H4 (cell line): ENCODE measurements at places on chromosomes 12 and 14. TPM values are rescaled to one million over a fixed set of nuclear protein-coding genes. Genes with fewer than 3 reads are reported as not detected.

Gene ACRBP
- not detected in 2 replicates for total RNA-seq

DNA sequence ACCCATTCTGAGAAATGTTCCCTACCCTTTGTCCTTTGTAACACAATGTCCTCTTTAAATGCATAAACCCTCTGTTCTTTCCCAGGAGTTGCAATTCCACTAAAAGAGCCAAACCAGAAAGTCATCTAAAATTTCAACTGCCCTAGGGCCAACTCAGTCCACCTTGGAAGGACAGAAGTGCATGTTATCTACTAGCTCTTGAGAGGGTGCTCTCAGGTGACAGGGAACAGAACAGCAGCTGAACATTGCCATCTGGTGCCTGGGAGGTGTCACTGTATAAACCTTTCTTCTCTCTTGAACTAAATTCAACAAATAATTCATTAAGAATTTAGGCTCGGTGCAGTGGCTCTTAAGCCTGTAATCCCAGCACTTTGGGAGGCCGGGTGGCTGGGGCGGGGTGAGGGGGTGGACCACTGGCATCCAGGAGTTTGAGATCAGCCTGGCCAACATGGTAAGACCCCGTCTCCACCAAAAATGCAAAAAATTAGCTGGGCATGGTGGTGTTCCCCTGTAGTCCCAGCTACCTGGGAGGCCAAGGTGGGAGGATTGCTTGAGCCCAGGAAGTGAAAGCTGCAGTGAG lies 10.3 kb upstream of the FERMT2 start:
- peak; percentile 65 for DNase-seq

Gene CLEC4C
- not detected in 2 replicates for total RNA-seq

Gene TEX52
- not detected in 2 replicates for total RNA-seq

Gene MYO1A
- total RNA-seq: not detected in 2 replicates

- DNase-seq: no peak
Observed at GRCh38 chr12:43733687-43734086, 24.9 kb downstream of the PUS7L start.

DNA sequence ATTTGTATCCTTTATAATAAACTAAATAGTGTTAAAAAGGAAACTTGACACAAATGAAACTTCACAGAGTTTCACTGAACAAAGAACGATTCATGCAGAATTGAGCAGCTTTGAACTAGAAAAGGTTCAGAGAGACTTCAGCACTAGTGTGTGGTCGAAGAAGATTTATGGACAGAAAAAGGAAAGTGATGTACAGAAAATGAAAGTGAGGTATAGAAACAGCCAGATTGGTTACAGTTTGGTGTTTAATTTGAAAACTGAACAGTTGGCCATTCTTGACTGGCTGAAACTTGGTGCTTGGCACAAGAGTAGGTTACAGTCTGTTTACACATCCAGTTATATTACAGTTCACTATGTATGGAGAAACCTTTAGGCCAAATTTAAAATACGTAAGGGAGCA lies 207.1 kb downstream of the GALC start:
- no peak for DNase-seq

Gene PLA2G1B
- total RNA-seq: not detected in 2 replicates

Gene ARHGAP9
- total RNA-seq: not detected in 2 replicates

DNA sequence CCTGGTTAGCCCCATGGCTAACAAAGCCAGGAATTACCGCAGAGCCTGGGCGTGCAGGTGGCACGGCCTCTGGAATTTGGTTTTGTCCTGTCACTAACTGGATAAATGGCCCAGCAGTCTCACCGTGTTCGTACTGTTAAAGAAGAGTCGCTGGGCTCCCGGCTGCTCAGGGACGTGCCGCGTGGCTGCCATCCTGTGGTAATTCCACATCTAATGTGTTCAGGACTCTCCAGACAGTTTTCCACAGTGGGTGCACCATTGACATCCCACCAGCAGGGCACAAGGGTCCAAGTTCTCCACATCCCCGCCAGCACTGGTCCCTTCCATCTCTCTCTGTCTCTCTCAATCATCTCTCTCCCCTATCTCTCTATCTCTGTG lies 19.6 kb downstream of the NOC4L start:
- no peak for DNase-seq

Gene CMKLR1
- 1.5 and 1.6 TPM in 2 replicates for total RNA-seq

DNA sequence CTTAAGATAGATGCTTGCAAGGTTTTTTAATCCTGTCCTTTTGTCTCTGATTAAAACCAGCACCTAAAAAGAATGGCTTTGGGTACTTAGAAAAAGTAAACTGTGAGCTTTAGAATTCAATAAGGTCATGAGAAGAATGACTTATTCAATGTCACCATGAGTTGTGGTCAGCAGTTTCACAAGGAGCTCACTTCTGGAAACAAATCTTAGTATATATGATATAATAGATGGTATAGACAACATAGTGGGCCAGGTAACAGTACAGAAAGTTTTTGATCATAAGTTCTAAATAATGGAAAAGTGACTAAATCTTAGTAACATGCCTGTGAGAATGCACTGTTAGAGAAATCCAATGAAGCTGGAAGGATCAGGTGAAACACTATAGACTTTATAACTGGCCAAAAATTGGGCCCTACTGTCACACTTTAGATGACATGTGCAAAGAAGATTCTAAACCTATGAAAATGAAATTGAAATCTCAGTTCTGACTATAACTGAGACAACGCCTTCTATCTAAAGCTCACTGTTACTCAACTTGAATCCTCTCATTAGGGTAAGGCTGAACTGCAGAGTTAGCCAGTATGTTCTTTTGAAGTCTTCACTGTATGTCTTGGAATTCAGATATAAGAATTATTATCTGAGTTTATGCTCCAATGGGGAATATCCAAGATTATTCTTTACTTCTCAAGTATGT lies 42.4 kb upstream of the RAD51AP1 start:
- DNase-seq: no peak

GRCh38 chr14:47763188-47763854 lies 87.9 kb upstream of the MDGA2 start:
- no peak for DNase-seq

DNA sequence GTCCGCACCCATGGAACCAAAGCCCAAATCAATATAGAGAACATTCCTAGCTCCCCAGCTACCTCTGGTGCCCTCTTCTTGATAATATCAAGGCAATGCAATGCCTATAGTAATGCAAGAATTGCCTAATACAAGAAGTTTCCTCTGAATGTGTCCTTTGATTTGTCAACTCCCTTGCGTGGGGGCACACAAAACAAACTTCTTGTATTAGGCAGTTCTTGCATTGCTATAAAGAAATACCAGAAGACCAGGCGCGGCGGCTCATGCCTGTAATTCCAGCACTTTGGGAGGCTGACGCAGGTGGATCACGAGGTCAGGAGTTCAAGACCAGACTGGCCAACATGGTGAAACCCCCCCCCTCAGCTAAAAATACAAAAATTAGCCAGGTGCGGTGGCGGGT lies 10.4 kb upstream of the ITPK1 start:
- no peak for DNase-seq

DNA sequence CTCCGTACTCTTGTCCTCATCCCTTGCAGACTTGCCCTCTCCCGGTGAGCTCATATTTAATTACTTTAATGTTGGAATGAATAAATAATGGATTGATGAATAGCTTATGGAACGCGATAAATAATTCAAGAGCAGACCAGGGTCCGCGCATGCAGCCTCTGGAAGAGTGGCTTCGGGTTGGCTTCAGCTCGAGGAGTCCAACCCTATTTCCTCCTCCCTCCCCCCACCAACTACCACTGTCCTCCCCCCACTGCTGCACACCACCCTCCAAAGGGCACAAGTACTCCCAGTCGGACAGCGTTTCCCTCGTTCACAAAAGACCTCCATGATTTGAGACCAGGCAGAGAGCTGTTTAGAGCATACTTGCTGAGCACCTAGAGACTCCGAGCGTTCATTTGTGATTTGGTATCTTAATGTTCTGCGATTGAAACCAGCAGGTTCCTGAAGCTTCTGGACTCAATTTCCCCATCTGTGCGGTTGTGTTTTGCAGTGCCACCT lies 647 bp upstream of the SIX1 start:
- peak; percentile 44 for DNase-seq

- no peak for DNase-seq
Observed at GRCh38 chr12:91172096-91172495, 10.5 kb downstream of the DCN start.

DNA sequence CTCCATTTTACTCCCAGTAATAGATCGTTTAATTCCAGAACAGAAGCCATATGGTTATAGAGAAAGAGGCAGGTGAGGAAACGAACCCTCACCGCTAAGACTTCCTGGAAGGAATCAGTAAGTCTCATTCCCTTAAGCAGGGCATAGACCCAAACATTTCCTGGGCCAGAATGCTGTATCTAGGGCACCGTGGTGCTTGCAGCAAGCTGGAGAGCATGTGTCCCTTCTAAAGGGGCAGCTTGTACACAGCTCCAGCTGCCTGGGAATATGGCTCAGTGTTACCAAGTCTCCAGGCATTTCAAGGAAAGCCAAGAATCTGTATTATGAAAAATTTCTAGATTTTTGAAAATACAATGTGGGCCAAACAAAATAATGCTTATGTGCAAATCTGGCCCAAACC lies 73.4 kb downstream of the PPM1H start:
- DNase-seq: no peak

GRCh38 chr12:53952871-53953734 lies 1.6 kb upstream of the HOXC12 start:
- no peak for DNase-seq

Gene PLEKHD1
- total RNA-seq: 0.23 TPM in 1 of 2 replicates, not detected in the other

GRCh38 chr12:22335794-22336166 lies 1.3 kb upstream of the ST8SIA1 start:
- DNase-seq: no peak

DNA sequence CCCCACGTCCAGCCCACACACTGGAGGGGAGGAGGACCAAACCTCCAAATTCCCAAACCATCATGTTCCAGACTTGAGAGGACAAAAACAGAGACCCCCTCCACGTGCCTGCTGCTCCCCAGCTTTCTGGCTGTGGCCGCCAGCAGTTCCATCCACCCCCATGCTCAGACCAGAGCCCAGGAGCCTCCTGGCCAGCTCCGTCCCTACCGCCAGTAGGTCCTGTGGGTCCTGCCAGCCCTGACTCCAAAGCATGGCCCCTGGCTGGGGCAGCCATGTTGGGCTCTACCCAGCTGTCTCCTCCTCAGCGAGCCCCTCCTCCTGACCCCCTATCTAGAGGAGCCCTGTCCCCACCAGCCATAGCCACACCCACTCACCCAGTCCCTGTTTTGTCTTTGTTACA lies 227.3 kb upstream of the RTL1 start:
- DNase-seq: no peak

- no peak for DNase-seq
Observed at GRCh38 chr14:104091927-104092771, 6.6 kb downstream of the ASPG start.

Gene NABP2
- 65.8 and 87.5 TPM in 2 replicates for total RNA-seq

GRCh38 chr12:13896063-13896626 lies 85.3 kb downstream of the GRIN2B start:
- DNase-seq: no peak

GRCh38 chr12:65602253-65602609 lies 222.1 kb upstream of the HMGA2 start:
- DNase-seq: no peak

Gene DNAI7
- total RNA-seq: 0.23 and 0.60 TPM in 2 replicates

- DNase-seq: no peak
Observed at GRCh38 chr14:105346200-105346533, 31.6 kb downstream of the PACS2 start.

Gene NOVA1
- total RNA-seq: 2.2 and 7.2 TPM in 2 replicates

Gene LRRK2
- 0.72 and 1.1 TPM in 2 replicates for total RNA-seq

DNA sequence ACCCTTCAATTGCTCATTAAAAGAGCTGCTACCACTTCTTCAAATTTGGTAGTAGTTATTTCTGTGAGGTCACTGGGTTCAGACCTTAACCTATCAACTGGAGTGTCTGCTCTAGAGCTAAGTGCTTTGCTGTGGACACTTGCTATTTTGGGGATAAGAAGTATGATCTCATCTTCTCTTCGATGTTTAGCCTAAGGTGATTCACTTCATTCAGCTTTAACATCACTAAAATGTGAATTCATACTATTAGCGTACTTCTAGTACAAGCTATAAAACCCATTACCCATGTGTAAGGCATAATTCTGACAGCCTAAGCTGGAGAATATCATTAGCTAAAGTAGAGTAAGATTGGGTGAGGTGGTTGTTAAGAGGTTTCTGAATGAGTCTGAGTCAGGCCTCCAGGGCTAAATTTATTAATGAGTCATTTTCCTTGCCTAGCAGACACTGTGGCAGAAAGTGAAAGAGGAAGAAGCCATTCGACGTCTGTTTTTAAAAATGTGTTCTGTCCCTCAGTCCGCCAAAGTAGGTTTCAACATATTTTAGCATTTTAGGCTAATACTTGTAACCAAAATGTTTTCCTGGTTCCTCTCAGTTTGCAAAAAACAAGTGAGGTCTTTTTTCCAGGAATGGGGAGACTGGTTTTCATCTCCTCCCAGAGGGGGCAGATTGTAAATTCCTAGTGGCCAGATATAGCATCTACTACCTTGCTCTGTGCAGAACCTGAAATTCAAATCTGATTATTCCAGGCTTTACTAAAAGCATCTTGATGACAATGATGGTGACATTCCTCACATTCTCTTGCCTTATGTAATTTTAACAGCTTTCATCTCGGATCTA lies 103.6 kb downstream of the SSPN start:
- DNase-seq: peak; percentile 73

DNA sequence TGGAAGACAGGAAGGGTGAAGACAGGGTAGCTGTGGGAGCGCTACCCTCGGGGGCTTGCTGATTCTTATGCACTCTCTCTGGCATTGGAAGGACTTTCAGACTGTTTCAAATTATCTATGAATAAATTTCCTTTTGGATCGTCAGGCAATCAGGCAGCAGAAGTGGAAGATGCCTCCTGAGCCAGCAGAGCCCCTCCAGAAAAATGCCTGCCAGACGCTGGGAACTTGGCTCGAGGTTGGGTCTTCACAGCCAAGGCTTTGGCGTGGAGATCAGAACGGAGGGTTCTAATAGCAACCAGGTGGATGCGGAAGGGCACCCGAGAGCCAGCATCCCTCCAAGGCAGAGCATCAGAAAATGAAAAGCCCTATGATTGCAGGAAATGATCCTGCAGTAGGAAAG lies 119.2 kb upstream of the RFLNA start:
- DNase-seq: no peak

Gene ZNF84
- 7.6 and 9.0 TPM in 2 replicates for total RNA-seq

DNA sequence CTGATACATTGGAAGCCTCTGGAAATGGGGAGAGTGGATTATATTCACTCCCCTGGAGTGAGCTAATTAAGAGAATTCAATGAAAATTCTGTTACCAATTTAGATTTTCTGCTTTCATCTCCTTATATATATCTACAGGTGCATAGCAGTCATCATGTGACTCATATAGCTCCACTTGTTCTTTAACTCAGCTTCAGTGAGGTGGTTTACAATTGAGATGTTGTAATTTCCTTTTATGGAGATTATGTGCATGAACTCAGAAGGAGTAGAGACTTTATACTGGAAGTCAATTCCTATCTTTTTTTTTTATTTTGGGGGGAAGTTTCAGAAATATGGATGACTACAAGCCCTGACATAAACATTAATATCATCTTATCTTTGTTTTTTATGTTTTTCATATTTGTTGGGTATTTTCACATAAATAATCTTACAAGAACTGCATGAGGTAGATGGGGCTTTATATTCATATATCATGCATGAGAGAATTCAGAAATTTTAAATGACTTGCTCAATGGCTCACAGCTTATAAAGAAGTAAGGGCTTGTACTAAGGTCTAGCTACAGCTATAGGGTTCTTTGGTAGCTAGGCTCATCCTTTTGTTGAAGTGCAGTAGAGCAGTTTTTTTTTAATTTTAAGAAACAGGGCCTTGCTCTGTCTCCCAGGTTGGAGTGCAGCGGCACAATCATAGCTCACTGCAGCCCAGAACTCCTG lies 92.3 kb upstream of the SCAF11 start:
- no peak for DNase-seq

GRCh38 chr12:6961695-6962284 lies 8.7 kb downstream of the PHB2 start:
- peak; percentile 93 for DNase-seq

Gene LARP4
- total RNA-seq: 22.6 and 23.8 TPM in 2 replicates
